Activated CD4-positive, alpha-beta T cell treated with anti-CD3 and anti-CD28 coated beads for 48 hours (primary cell): ENCODE measurements at places on chromosomes 3 and 15.

GRCh38 chr15:56786966-56787365, 53.7 kb upstream of the ZNF280D start:
- DNase-seq, result no peak

DNA sequence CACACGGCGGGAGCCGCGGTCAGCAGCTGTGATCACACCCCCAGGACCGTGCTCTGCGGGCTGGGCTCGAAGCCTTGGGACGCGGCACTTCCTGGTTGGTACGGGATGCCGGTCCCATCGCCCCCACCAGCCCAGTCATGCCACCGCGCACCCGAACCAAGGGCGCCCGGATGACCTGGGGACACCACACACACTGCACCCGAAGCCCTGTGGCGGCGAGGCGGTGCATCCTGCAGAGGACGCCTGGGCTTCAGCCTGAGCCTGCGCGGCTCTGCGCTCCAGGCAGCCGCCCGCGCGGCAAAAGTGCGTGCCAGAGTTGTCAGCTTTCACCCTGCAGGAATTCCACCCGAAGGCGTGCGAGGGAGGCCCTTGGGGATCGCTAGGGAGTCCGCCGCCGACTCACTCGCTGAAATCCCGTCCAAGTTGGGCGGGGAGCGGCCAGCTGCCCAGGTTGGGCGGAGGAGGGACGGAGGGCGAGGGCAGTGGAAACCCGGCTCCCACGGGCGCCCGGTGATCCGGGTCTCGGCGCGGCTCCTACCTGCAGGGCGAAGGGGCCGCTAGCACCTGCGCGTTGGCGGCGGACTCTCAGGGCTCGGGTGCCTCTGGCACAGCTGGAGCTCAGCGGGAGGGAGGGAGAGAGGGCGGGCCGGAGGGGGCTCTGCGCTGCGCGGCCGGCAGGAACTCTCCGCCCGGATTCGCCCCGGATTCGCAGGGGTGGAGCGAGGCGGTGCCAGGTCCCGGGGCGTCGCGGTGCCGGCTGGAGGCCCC, at the start of gene PLD1:
PLD1 (minus strand) TSS at position 623 of the 768 bp plus-strand sequence. CDS start 72,432 bp downstream, outside the sequence.
- DNase-seq, result peak; percentile 59

DNA sequence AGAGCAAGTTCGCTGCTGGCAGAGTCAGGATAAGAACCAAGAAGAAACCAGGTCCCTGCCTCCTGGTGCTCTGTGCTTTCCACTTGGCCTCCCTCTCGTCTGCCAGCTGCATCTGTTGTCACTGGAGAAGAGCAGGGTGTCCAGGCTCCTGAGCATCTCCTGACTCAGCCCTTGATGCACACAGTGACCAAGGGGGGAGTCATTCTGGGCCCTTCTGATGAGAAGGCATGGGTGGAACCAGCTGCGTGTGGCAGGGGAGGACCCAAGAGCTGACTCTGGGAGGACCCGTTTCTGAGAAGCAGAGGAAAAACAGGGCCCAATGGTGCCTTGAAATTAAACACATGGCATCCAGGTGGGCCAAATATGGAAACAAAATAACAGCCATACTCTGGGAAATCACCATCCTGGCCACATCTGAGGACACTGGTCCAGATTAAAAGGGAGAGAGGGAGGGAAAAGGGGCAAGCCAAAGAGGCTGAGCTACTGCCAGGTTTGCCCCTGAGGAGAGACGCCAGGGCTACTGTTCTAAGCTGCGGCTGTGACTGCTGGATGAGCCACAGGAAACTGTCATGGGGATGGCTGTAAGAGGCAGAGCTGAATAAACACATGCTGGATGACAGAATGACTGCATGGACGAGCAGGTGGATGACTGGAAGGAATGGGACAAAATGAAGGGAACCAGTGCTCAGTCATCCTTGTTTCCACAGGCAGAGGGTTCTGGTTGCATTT, 58.1 kb upstream of the CA12 start:
- peak; percentile 16 for DNase-seq

DNA sequence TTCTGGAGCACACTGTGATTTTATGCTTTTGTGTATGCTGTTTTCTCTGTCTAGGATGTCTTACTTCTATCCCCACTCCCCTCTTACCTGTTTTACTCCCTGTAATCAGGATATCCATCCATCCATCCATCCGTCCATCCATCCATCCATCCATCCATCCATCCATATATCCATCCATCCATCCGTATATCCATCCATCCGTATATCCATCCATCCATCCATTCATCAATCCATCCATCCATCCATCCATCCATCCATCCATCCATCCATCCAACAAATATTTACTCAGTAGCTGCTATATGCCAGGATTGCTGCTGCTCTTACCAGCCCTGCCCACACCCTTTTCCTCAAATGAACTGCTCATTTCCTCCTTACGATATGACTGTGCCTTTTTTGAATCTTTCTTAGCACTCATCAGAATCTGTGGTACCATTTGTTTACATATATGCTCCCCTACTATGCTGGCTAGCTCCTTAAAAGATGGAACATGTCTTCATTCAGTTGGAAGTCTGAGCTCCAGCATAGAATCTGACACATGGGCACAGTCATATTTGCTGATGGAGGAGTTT, 35.2 kb downstream of the USP13 start:
- no peak for DNase-seq

- DNase-seq, result no peak
Measured at GRCh38 chr15:73818308-73818985, 54.9 kb upstream of the TBC1D21 start.

DNA sequence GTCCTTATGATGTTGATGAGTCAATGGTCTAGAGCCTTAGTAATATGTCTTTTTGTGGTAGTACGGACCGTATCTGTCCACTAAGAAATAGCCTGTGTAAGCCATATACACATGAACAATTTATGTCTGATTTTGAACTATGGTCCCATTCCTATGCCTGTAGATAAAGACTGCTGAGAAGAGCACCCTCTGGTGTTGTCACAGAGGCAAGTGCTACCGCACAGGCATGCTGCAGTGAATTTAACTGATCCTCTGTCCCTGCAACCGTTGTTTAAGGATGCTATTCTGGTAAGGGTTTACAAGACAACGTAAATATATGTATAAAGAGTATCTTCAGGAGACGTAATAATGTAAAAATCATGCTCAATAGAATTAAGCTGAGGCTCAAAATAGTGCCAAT, 170.7 kb downstream of the UBE3A start:
- no peak for DNase-seq

- DNase-seq, result no peak
Measured at GRCh38 chr3:37519661-37520060, 342.0 kb upstream of the CTDSPL start.

DNA sequence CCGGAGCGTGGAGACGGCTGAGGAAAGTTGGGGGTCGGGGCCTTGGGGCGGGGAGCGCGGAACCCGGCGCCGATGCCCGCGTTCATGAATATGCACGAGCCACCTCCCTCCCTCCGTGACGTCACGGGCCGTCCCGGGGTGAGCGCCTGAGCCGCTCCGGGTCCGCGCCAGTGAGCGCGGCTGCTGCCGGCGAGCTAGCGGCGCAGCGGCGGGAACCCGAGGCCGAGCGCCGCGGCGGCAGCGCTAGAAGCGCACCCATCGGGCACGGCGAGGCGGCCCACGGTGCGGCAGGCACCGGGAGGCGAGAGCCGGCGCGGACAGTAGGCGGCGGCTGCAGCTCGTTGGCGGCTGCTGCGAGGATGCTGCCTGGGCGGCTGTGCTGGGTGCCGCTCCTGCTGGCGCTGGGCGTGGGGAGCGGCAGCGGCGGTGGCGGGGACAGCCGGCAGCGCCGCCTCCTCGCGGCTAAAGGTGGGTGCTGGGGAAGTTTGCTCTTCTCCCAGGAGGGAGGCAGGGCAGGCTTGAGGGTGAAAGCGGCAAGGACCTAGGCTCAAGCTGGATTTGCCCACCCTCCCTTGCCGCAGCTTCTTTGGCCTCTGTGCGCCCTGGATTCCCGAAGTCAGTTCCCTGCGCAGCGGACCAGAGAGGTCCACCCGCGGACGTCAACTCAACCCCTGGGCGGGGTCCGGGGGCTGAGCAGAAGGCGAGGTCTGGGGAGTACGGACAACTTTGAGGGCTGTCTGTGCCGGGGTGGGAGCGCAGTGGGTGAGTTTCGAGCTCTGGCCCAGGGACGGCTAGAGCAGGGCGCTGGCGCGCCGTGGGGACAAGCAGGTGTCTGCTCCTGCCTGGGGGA, at the start of gene CLSTN2:
CLSTN2 (plus strand) TSS at position 170 of the 850 bp plus-strand sequence.
- DNase-seq, result peak; percentile 56
